ENCODE measurements at places on chromosomes 12 and 14.

DNA sequence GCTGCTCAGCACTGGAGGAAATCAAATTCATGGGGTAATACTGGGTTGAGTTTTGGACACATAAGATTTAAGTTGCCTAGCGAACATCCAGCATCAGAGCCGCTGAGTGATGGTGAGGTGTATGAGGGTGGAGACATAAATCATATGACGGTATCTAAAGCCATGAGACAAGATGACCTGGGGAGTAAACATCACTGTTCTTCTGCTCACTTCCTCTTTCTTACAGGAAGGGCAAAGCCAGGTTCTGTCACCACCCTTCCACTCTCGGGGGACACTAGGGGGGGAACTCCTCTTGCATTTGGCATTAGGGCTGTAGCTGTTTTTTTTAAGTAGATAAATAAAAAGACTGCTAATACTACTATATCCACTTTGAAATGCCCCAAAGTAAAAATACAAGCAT lies 24.0 kb downstream of the PRDM4 start:
- H3K4me3 ChIP-seq: no peak overlapping the region
- H3K27me3 ChIP-seq: no peaks in the 10 kb centered on the region
- H3K27ac ChIP-seq: no peak overlapping the region
- H3K4me1 ChIP-seq: no peaks in the 10 kb centered on the region
- DNase-seq: no peak

- no peak for DNase-seq
- H3K27me3 ChIP-seq: no peaks in the 10 kb centered on the region
- H3K4me3 ChIP-seq: no peak overlapping the region
- no peak overlapping the region for H3K27ac ChIP-seq
Measured at GRCh38 chr12:21353487-21353886, 18.8 kb upstream of the SLCO1A2 start.

DNA sequence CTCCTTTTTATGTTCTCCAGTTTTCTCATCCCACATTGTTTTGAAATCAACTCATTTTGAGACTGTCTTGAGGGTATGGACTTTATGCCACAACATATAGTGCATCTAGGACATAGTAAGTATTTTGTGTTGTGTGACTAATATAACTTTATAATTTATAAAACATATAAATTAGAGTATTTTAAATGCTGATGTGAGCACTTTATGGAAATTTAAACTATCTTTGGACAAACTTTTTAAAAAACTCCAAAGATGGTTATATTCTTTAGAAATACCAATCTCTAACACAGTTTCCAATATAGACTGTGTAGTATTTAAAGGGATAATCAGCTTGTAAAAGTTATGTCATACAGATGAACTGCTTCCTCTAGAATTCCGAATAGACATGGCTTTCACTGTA lies 87.4 kb downstream of the LRIG3 start:
- no peaks in the 10 kb centered on the region for H3K27me3 ChIP-seq
- DNase-seq: no peak
- no peaks in the 10 kb centered on the region for H3K36me3 ChIP-seq
- H3K27ac ChIP-seq: no peak overlapping the region
- H3K4me3 ChIP-seq: no peak overlapping the region
- no peaks in the 10 kb centered on the region for H3K4me1 ChIP-seq

DNA sequence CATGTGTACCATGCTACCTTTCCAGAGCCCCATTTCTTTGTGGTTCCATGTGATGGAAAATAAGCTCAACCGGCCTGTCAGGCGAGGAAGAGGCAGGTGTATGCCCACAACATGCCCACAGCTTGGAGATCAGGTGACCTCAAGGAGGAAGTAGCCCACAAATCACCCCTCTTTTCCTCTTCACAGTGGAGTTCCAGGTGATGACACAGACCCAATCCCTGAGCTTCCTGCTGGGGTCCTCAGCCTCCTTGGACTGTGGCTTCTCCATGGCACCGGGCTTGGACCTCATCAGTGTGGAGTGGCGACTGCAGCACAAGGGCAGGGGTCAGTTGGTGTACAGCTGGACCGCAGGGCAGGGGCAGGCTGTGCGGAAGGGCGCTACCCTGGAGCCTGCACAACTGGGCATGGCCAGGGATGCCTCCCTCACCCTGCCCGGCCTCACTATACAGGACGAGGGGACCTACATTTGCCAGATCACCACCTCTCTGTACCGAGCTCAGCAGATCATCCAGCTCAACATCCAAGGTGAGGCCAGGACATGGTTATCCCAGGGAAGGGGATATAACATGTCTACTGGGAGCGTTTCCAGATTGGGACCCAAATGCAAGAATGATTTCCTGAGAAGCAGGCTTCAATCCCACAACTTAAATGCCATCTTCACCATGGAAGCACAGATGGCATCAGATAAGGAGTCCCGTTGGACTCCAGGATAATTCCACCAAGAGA lies 5.5 kb downstream of the TAPBPL start:
- DNase-seq: no peak
- no peaks in the 10 kb centered on the region for H3K4me1 ChIP-seq
- H3K36me3 ChIP-seq: peaks cover 21% of the 10 kb centered on the region
- H3K4me3 ChIP-seq: no peak overlapping the region
- H3K27me3 ChIP-seq: no peaks in the 10 kb centered on the region

DNA sequence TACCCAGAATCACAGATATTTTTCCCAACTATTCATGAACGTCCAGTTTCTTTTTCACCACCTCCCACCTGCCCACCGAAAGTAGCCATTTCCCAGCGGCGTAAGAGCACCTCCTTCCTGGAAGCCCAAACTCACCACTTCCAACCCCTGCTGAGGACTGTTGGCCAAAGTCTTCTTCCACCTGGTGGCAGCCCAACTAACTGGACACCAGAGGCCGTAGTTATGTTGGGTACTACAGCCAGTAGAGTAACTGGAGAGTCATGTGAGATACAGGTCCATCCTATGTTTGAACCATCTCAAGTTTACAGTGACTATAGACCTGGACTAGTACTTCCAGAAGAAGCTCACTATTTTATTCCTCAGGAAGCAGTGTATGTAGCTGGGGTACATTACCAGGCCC lies 81.6 kb downstream of the RAD52 start:
- no peak for DNase-seq
- peaks cover 97% of the 10 kb centered on the region for H3K36me3 ChIP-seq
- no peak overlapping the region for H3K4me3 ChIP-seq
- no peaks in the 10 kb centered on the region for H3K27me3 ChIP-seq

- no peak overlapping the region for H3K4me3 ChIP-seq
- no peak for DNase-seq
- H3K36me3 ChIP-seq: no peaks in the 10 kb centered on the region
- no peaks in the 10 kb centered on the region for H3K4me1 ChIP-seq
- no peak overlapping the region for H3K27ac ChIP-seq
- H3K27me3 ChIP-seq: no peaks in the 10 kb centered on the region
Measured at GRCh38 chr14:74176400-74176793, 62.9 kb upstream of the VSX2 start.

DNA sequence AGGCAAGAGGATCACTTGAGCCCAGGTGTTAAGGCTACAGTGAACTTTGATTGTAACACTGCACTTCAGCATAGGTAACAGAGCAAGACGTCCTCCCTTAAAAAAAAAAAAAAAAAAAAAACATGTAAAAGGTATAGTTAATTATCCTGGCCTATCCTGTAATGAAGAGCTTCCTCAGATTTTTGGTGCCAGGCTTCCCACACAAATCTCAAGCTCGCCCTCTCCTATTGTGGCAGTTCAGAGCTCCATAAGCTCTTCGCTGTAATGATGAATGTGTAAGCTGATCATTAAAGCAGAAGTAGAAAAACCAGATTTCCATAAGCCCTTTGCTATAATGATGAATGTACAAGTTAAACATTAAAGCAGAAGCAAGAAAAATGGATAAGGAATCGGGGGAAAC lies 2.0 kb upstream of the SLC39A2 start:
- no peak overlapping the region for H3K4me3 ChIP-seq
- H3K27ac ChIP-seq: no peak overlapping the region
- H3K27me3 ChIP-seq: no peaks in the 10 kb centered on the region
- no peak for DNase-seq
- H3K4me1 ChIP-seq: peaks cover 6% of the 10 kb centered on the region
- H3K36me3 ChIP-seq: peaks cover 48% of the 10 kb centered on the region

DNA sequence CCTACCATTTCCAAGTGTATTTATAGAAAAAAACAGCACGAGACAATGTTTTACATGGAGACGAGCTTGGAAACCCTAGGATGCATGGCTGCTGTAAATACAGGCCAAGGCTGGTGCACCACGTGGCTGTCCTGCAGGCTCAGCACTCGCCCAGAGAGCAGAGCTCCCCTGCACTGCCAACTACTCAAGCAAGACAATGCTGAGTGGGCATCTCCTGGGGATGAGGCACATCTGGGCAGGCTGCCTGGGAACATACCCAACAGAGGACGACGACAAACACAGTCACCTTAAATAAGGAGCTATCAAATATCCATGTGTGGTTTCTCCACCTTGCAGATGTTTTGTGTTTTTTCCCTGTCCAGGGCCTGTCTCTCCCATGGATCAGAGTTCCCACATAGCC lies 128.3 kb upstream of the PRMT8 start:
- H3K27me3 ChIP-seq: peaks cover 7% of the 10 kb centered on the region
- H3K4me1 ChIP-seq: no peaks in the 10 kb centered on the region
- no peak overlapping the region for H3K4me3 ChIP-seq

GRCh38 chr12:67531501-67531900 lies 117.0 kb upstream of the DYRK2 start:
- no peaks in the 10 kb centered on the region for H3K27me3 ChIP-seq
- H3K4me1 ChIP-seq: peaks cover 21% of the 10 kb centered on the region
- no peaks in the 10 kb centered on the region for H3K36me3 ChIP-seq
- no peak for DNase-seq

DNA sequence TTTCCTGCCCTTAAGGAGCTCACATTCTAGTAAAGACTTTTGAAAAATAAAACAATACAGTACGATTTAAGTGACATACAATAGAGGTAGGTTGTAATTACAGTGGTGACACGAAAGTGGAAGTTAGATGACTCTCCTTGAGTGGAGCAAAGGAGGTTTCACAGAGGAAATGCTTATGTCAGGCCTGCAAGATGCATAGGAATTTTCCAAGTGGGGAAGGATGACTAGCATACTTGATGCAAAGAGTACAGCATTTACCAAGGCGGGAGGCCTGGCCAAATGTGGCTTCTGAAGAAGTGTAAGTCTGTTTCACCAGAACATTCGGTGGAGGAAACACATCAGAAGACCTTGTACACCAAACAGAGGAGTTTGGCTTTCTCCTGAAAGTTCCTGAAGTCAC lies 55.2 kb downstream of the ERO1A start:
- H3K4me1 ChIP-seq: no peaks in the 10 kb centered on the region

DNA sequence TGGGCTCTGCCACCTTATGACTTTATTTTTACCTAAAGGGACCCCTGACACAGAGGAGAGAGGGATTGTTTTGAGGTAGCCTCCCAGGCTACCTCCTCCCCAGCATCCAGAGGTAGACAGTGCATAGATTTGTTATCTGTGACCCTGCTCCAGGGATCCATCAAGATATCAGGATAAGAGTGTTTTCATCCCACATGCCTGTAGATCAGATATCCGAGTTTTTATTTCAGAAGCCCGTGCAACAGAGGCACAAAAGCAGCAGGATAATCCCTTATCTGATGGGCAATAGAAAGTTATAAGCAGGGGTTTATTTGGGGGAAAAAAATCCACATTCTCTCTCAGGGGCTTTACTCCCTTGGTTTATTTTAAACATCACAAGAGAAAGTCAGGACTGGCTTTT lies 117.0 kb upstream of the RPH3A start:
- no peak overlapping the region for H3K4me3 ChIP-seq
- H3K27ac ChIP-seq: no peak overlapping the region
- peaks cover 43% of the 10 kb centered on the region for H3K27me3 ChIP-seq
- no peak for DNase-seq
- no peaks in the 10 kb centered on the region for H3K36me3 ChIP-seq

DNA sequence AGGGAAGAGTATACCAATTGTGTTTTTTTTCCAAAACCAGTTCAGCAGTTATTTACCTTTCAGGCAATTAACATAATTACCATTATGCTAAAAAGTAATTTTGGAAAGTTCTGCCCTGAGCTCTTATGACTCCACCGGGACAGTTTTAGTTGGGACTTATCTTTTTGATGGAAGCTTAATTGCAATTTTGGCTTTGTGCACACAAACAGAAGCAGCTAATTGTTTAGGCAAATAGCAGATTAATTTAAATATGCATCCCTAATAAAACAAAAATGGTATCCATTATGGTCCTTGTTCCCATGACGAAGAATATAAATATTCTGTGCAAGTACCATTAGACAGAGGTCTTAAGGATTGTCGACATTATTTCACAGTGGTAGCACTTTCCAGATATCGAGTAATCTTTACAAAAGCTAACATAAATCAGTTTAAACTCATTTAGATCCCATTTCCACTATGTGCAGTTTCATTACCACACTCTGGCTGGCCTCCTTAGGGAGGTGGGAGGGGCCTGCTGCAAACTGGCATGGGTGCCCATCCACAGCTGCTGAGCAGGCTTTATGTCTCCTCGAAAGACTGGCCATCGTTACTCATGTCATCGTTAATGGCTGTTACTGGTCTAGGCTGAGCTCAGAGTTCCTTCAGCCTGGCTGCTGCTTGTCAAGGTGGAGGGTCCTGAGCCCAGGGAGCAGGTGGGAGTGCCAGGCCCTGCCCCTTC lies 68.2 kb downstream of the FBXW8 start:
- H3K27ac ChIP-seq: no peak overlapping the region
- H3K36me3 ChIP-seq: no peaks in the 10 kb centered on the region
- DNase-seq: no peak
- no peaks in the 10 kb centered on the region for H3K27me3 ChIP-seq
- no peak overlapping the region for H3K4me3 ChIP-seq
- H3K4me1 ChIP-seq: no peaks in the 10 kb centered on the region

DNA sequence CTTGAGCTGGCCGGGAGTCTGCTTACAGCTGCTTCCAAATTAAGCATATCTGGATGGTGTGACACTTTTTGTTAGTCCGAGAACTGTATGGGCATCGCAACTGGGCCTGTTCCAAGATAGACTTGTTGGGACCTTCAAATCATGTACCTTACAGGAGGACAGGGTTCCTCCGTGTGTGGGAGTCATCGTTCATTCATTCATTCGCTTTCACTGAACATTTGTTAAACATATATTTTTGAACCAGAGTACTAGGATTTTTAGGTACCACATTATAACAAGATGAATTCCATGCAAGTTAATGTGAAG lies 387 bp upstream of the IPO8 start:
- peak overlapping the region; percentile 40 for H3K27ac ChIP-seq
- H3K4me3 ChIP-seq: peak overlapping the region; percentile 64
- H3K27me3 ChIP-seq: no peaks in the 10 kb centered on the region
- no peaks in the 10 kb centered on the region for H3K36me3 ChIP-seq
- no peak for DNase-seq
- H3K4me1 ChIP-seq: peaks cover 7% of the 10 kb centered on the region

All from RWPE2 (cell line).